ENCODE measurements at places on chromosomes 6 and 20. TPM values are rescaled to one million over a fixed set of nuclear protein-coding genes. Genes with fewer than 3 reads are reported as not detected.

DACT2 gene
- polyA plus RNA-seq = 0.83 TPM

MUC22 gene
- 2.4 TPM for polyA plus RNA-seq

RALGAPA2 gene
- 3.5 TPM for polyA plus RNA-seq

LPIN3 gene
- 84.1 TPM for polyA plus RNA-seq
